NCI-H526 treated with DMSO at 0.1 percent for 48 hours (cell line): ENCODE measurements at places on chromosomes 3 and 15.

- no peak for DNase-seq
These were observed 831.5 kb downstream of the ROBO2 start for GRCh38 chr3:77871436-77871835.

DNA sequence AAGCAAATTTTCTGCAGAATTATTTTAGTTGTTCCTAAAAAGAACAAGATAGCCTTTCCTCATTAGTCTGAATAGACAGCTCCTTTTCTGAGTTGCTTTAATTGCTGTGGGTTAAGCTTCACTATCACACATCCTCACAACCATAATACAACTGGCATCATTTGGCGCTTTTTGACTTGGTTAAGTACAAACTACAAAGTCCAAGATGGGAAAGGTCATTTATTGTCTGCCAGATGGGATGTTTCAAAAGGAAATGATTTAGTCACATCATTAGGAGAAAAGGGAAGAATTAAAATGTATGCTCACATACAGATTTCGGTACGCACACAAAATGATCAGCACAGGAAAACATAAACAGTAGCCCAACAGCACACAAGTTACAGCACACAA is 329.1 kb downstream of the RORA start:
- DNase-seq = no peak

GRCh38 chr15:77219841-77220240 is 148.9 kb upstream of the TSPAN3 start:
- no peak for DNase-seq

- no peak for DNase-seq
These were observed 39.5 kb downstream of the HACD3 start for GRCh38 chr15:65569728-65570127.
